ENCODE measurements at places on chromosomes 12 and 14. TPM values are rescaled to one million over a fixed set of nuclear protein-coding genes. Genes with fewer than 3 reads are reported as not detected.

The GPR135 gene
- 2.7 TPM for total RNA-seq

The TMED10 gene
- total RNA-seq: 458 TPM

The SYT1 gene
- 0.54 TPM for total RNA-seq

The SMIM41 gene
- total RNA-seq: 0.39 TPM

The HPD gene
- total RNA-seq: 0.39 TPM

The TAS2R43 gene
- total RNA-seq: 2.0 TPM

The RPGRIP1 gene
- not detected for total RNA-seq

The PRR13 gene
- 39.3 TPM for total RNA-seq

The CLEC4D gene
- not detected for total RNA-seq

The CNTN1 gene
- total RNA-seq: not detected

The TPH2 gene
- total RNA-seq: not detected

The MGAT4C gene
- not detected for total RNA-seq

The CEP290 gene
- total RNA-seq: 13.4 TPM

The FICD gene
- 10.4 TPM for total RNA-seq

The SIX6 gene
- total RNA-seq: not detected

The KRT3 gene
- total RNA-seq: not detected

The LHX5 gene
- 1.2 TPM for total RNA-seq

The MYL6B gene
- 53.4 TPM for total RNA-seq

The SDS gene
- not detected for total RNA-seq

The TSPAN8 gene
- not detected for total RNA-seq

The LYZ gene
- total RNA-seq: not detected

The AMDHD1 gene
- total RNA-seq: 0.76 TPM

The NPAS3 gene
- 1.6 TPM for total RNA-seq

The INSM2 gene
- under 0.01 TPM for total RNA-seq

The RGS6 gene
- not detected for total RNA-seq

The KIAA0586 gene
- 10.2 TPM for total RNA-seq

The MAP3K9 gene
- total RNA-seq: 14.7 TPM

The TPPP2 gene
- not detected for total RNA-seq

Measured in placental epithelial cell (primary cell).